Caudate nucleus (tissue), 63 donors: ENCODE measurements at places on chromosomes 1 and 21.

GRCh38 chr1:60973668-60974067 lies 108.7 kb upstream of the NFIA start:
- no peak for DNase-seq

DNA sequence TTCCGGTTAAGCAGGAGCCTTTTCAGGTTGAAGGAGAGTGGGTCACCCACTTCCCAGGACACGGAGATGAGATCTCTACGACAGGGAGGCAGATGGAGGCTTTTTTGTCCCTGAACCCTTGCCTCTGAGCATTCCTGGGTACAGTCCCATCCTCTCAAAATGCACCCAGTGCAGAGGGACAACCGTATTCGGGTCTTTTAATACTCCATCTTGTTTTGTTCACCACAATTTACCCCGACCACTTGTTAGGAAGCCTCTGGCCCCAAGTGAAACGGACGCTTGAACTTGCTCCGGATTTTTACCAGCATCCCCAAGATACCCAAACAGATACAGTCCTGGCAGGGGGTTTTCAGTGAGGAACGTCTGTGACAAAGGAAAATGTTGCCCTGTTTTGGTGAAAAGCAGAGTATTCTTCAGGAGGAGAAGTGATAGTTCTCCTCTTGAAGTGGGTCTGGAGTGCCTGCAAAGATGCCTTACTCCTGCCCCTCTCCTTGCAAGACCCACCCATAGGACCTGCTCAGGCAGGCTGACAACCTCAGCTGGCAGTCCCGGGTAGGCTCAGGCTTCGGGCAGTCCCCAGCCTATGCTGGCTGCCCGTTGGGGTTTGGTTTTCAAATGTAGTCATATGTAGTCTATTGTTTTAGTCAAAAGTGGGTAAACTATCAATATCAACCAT lies 669 bp upstream of the ARL8A start:
- no peak for DNase-seq

DNA sequence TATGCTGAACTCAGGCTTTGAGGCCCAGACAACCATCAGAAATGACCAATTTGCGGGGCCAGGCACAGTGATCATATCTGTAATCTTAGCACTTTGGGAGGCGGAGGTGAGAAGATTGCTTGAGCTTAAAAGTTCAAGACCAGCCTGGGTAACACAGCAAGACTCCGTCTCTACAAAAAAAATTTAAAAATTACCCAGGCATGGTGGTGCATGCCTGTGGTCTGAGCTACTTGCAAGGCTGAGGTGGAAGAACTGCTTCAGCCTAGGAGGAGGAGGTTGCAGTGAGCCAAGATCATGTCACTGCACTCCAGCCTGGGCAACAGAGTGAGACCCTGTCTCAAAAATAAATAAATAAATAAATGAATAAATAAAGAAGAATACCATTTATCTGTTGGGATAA lies 156.5 kb downstream of the EIF4G3 start:
- no peak for DNase-seq

GRCh38 chr1:25197235-25197975 lies 34.9 kb downstream of the SYF2 start:
- DNase-seq: no peak

- DNase-seq: no peak
These were observed 570.3 kb downstream of the LRRIQ3 start for GRCh38 chr1:73627723-73628122.

DNA sequence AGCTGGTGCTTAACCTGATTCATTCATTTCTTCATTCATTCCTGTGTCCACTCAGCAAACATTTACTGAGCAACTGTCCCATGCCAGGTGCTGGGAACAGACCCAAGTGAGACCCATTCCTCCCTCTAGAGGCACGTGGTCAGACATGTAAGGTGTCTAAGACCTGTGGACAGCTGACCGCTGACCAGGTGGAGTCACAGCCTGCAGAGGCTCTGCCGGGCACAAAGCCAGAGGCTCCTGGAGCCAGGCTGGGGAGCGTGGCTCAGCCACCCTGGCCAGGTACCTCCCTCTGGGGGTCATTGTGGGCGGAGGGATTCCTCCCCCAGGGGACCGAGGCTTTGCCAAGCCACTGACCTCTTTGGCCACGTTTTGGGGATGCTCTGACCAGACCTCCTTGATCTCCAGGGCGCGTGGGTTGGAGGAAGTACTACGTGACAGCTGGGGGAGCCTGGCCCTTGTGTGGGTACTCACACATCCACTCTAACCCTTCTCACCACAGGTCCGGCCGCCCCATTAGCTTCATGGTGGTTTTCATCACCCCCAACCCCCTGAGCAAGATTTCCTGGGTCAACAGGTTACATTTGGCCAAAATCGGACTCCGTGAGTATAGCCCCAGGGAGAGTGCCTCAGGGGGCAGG lies 100.3 kb downstream of the ARHGEF10L start:
- DNase-seq: no peak

GRCh38 chr1:8701794-8702471 lies 115.5 kb downstream of the RERE start:
- DNase-seq: no peak

DNA sequence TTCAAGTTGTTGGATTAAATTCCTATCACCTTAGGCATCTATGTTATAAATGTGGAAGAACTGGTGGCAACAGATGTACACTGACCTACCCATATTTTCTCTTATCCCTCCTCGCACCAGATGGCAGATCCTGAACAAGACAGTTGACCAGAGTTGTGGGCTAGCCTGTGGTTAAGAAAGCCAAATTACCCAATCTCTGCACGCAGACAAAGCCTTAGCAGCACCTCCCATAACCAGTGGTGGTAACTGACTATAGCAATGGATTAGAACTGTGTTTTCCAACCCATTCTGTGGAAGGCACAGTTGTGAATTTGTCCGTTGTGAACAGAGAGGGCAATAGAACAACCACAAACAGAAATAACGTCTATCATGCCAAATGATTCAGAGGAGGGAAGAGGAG lies 20.6 kb downstream of the ABCB10 start:
- DNase-seq: no peak

DNA sequence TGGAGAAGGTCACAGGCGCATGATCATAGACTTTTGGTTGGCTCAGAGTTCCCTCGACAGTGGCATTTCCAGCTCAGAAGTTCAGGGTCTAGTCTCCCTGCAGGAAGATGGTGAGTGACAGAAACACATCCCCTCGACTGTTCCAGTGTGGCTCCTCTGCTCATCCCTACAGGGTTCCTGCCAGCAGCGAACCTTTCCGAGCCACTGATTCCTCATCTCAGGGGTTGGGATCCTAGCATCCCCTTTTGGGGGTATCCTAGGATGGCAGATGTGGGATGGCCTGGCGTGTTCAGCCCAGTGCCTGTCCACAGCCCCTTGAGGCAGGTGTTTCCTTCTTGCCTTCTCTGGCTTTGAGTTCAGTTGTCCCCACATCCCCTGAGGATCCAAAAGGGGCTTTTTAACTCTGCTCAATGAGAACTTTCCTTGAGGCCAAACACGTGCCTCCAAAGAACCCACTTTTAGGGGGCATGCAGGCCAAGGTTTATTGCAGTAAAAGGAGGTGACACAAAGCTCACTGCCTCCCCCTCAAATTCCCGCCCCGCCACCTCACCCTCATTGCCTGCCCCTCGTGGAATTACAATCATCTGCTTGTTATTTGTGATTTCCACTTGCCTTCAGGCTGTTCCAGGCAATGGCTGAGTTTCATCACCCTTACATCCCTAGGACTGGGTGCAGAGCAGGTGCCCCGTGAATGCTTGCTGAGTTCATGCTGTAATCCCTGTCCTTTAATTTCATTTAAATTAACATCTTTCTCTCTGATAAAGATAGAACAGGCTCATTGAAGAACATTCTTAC lies 440.7 kb downstream of the CAMTA1 start:
- DNase-seq: no peak

GRCh38 chr1:60031146-60031545 lies 42.4 kb downstream of the C1orf87 start:
- no peak for DNase-seq

DNA sequence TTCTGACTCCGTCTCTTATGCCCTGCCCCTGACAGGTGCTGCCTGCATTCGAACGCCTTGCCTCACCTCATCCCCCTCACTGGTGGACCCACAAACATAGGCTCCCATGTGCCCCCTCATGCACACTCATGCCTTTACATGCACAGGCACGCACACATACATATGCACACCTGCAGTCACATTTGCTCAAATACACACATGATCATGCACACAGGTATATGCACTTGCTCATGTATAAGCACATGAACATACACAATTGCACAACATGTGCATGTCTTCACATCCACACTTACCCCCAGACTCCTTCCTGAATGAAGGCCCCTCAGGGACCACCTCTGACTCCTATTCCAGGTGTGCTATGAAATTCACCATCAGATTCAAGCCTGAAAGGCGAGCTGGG lies 506.9 kb downstream of the PTPRU start:
- DNase-seq: no peak

- DNase-seq: no peak
These were observed 147.5 kb upstream of the SPATA6 start for GRCh38 chr1:48619539-48619938.

GRCh38 chr1:182611787-182612186 lies 7.6 kb upstream of the RGS16 start:
- no peak for DNase-seq

DNA sequence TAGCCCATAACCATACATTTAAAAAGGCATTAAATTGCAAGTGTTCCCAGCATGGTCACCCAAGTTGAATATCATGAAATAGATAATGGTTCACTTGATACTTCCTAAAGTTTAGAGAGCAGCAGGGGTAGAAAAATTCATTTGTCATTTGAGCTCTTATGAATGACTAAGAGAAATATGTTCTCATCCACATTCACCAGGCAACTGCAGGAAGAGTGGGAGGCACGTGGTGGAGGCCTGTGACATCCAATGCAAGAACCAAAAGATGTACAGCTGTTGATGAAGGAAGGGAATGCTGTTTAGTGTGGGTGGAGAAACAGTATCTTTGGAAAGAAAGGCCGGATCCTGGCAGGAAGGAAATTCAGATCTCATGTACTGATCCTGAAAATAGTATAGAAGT lies 473.1 kb downstream of the ADGRL2 start:
- no peak for DNase-seq

DNA sequence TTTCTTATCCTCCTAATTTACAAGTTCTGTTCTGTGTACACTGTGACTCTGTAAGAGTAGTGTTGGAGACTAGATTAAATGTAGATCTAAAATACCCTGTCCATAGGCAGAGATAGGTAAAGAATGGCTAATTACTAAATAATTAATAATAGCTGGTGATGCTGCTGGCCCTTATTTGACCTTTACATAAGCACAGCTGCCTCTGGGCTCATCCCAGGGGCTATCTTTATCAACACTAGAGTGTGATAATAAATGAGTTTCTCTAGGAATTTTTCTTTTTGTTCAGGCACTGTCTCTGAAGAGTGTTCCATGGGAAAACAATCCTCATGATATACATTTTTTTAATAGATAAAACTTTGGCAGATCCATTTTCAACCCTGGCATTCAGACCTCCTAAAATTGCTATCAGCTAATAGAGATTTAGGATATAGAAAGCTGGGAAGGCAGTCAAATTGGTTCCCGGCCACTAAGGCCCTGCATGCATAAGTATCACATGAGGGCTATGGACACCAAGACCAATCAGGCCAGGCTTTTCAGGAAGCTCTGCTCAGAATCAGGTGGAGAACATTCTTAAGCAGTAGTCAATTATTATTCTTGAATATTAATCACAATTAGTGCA lies 107.2 kb downstream of the ROR1 start:
- DNase-seq: no peak

GRCh38 chr1:108851567-108851966 lies 5.3 kb downstream of the AKNAD1 start:
- no peak for DNase-seq

DNA sequence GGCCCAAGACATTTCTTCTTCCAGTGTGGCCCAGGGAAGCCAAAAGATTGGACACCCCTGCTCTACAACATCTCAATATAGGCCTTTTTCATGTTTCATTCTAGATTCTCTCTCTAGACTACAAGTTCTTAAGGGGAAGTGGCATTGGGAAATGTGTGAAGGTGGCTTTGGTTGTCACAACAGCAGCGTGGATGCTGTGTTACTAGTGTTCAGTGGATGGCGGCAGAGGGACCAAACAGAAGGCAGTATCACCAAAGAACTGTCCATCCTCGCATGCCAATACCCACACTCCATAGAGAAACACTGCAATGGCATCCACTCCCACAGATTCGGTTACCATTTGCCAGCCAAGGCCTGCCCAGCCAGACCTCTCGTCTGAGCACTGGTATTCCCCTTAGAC lies 24.3 kb upstream of the IFNAR2 start:
- no peak for DNase-seq

DNA sequence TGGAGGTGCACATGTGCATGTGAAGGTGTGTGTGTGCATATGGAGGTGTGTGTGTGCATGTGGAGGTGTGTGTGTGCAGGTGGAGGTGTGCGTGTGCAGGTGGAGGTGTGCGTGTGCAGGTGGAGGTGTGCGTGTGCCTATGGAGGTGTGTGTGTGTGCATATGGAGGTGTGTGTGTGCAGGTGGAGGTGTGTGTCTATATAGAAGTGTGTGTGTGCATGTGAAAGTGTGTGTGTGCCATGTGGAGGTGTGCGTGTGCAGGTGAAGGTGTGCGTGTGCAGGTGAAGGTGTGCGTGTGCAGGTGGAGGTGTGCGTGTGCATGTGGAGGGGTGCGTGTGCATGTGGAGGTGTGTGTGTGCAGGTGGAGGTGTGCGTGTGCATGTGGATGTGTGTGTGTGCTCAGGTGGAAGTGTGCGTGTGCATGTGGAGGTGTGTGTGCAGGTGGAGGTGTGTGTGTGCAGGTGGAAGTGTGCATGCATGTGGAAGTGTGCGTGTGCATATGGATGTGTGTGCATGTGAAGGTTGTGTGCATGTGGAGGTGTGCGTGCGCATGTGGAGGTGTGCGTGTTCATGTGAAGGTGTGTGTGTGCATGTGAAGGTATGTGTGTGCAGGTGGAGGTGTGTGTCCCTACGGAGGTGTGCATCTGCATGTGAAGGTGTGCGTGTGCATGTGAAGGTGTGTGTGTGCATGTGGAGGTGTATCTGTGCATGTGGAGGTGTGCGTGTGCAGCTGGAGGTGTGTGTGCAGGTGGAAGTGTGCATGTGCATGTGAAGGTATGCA lies 13.5 kb downstream of the C1orf74 start:
- DNase-seq: no peak

- DNase-seq: no peak
These were observed 615 bp downstream of the CLIC4 start for GRCh38 chr1:24745711-24746413.

- no peak for DNase-seq
These were observed 189.6 kb upstream of the ZRANB2 start for GRCh38 chr1:71270394-71270915.

DNA sequence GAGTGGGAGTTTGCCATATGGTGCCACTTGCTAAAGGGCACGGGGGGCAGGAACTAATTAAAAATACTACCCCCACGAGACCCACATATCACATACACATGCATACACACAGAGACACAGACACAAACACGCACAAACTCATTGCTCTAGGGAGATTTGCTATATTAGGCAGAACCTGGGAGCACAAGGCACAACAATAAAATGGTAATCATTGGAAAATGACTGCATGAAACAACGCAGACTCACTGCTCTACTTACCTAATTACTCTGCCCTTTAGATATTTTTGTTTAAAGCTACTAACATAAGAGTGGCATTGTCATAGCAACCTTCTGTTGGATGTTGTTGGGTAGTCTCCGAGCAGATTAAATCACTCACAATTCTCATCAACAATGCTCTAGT lies 20.3 kb upstream of the RGS4 start:
- DNase-seq: no peak

- DNase-seq: no peak
These were observed 20.7 kb upstream of the LGALS8 start for GRCh38 chr1:236502972-236503639.
